ENCODE measurements at places on chromosomes 2 and 18.

DNA sequence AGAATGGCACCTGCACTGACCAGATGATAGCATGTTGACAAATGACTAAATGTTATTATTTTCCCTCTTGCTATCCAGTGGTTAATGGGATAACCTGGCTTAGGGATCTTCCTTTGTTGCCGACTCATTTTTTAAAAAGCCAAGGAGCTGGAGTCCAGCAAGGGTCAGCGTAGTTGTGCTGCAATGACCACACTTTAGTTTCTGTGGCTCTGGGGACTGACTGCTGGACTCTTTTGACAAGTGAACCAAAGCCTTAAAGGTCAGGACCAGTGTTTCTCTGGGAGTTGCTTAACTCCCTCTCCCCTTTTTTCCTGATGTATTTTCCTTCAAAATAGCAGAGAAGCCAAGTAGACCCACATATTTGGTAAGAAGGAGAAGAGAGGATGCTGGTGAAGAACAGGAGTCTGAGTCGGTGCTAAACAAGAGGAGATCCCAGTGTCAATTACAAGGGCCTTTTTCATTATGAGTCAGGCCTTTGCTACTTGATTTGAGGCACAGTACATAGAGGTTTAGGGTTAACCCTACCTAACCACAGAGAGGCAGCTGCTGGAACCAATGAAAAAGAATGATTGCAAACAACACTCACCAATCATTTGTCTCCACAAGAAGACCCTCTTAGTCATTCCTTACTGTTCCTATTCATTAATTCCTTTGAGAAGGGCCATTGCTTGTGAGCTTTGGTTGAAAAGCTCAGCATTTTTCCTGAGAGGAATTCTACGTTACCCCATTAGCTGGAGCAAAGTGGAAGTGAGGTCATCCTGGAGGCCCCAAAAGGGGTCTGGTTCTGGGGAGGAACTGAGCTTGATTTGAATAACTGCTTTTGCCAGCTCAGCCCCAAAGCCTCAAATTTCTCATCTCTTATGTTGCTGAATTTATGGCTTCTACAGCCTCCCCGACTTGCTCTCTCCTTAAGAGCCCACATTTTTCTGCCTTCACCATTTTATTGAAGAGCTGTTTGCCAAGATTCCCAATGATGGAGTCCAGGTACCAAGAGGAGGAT lies 137.6 kb upstream of the HNMT start:
- no peak for DNase-seq

DNA sequence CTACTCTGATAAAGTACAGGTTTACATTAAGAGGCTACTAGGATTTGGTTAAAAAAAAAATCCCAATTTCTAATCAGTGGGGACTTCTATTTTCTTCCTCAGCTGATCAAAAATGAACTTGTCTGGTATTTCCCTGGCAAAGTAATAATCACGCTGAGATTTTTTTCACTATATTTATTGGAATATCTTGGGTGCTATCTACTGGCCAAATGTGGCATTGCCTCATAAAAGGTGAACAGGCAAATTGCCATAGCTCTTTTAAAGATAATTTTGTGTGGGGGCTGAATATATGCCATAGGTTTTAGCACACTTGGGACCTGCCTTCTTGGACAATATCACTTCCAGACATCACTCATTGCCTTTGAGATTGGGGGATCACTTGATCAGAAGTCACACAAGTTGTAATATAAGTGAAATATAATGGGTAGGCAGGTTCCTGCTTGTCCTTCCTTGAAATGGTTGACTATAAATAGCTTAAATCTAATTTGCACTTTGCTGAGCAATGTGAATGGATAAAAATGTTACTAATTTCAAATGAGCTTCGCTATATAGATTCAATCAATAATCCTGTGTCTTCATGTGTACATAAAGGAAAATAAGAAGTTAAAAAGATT lies 7.0 kb upstream of the NXPH2 start:
- DNase-seq: no peak

DNA sequence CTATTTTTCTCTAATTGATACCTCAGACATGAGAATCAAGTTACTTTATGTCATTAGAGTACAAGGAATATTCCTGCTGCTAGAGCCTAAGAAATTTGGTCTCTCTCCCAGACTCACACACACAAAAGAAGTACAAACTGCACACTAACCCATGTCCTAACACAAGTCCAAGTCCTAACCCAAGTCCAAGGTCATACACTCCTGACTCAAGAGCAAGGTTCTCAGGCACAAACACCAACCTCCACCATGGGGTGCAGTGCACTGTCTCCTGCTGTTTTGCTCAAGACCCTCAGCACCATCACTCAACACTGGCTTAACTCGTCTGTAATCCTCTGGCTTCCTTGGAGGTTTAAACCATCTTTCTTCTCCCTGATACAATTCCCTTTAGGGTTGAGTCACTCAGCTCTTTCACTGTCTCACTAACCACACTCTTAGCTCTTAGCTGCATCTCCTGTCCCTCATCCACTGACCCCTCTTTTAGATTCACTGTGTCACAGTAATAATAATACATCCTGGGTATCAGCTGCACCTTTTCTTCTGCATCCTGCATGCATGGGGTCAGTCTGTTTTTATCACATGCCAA lies 129.8 kb downstream of the BCL2L11 start:
- DNase-seq: no peak

GRCh38 chr18:41145516-41145915 lies 809.5 kb upstream of the PIK3C3 start:
- DNase-seq: no peak

- DNase-seq: no peak
Observed at GRCh38 chr2:234770031-234770506, 181.7 kb upstream of the SH3BP4 start.

DNA sequence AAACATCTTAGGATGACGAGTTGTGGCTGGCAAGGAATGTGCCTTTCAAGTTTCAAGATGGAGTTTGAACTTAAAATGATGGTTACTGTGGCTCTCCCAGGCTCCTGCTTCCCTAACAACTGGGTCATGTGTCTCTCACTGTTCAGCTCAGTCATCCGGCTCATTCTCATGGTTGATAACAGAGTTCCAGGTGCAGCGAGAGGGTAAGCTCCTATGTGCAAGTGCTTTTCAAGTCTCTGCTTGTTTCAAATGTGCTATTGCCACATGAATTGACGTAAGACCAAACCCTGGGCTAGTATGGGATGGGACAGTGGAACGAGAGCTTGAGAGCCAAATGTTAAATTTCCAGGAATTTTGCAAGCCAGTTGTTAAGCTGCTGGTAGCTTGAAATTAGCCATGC lies 19.5 kb upstream of the PUM2 start:
- no peak for DNase-seq

GRCh38 chr2:25251071-25251421 lies 82.7 kb upstream of the POMC start:
- no peak for DNase-seq

DNA sequence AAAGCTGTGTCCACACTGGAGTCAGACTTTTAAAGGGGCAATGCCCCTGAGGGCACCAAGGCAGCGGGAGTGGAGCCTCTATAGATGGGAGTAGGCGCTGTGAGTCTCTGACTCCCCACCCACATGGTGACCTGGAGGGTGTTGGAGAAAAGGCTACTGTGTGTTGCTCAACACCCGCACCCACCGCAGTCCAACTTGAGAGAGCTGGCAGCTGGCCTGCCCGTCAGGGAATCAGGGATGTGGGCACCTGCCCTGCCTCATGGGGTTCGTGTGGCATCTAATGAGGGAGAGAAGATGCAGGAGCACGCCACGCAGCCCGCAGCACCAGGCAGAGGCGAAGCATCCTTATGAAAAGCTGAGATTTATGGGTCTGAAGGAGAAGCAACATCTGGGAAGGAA lies 84.2 kb downstream of the KLHL29 start:
- DNase-seq: no peak

DNA sequence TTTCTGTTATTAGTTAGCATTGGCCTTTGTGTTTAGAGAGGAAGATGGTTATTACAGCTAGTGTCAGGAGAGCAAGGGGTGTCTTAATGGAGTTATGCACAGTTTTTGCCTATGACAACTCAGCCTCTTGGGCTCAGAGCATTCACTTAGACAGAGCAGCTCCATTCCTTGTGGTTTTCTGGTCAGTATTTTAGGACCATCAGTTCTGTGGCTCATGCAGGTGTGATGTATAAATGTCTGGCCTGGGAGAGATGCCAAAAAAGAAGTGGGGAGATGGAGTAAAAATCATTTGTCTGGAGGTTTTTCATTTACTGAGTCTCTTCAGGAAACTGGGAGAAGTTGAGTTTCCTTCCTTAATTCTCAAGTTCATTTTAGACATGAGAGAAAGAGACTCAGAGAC lies 79.7 kb downstream of the PRKCE start:
- DNase-seq: no peak

- DNase-seq: no peak
Observed at GRCh38 chr2:58569475-58570185, 328.5 kb upstream of the FANCL start.

GRCh38 chr2:235382179-235382578 lies 111.7 kb upstream of the AGAP1 start:
- DNase-seq: no peak

- DNase-seq: no peak
Observed at GRCh38 chr18:255171-255570, 12.7 kb downstream of the THOC1 start.

GRCh38 chr2:36290306-36290856 lies 65.2 kb upstream of the CRIM1 start:
- DNase-seq: no peak

DNA sequence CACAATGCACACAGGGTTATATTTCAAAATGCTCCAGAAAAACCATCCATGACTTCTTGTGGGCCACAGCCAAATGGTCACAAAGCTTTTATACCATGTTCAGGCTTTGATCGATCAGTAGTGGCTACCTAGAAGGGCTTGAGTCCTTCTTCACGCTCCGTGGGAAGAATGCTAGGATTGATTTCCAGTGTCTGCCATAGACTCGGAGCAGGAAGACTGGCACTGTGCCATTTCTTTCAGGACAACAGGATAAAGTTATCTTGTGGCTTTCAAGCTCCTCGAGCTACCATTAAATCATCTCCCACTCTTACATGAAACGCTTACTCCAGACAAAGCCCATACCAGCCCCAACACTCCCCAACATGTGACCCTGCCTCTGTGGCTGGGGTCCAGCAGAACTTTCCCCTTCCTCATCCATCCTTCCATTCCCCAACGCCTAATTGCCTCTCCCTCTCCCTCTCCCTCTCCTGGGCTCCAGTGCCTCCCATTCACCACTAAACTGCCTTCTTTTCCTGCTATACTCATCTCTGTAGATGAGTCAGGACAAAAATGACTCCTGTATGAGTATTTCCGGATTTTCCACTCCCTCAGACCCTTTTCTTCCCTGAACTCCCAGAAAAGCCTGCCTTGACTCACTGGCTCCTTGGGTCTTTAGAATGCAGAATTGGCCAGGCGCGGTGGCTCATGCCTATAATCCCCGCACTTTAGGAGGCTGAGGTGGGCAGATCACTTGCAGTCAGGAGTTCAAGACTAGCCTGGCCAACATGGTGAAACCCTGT lies 40.9 kb downstream of the ADD2 start:
- DNase-seq: no peak

- no peak for DNase-seq
Observed at GRCh38 chr2:133605011-133605765, 36.9 kb upstream of the NCKAP5 start.

DNA sequence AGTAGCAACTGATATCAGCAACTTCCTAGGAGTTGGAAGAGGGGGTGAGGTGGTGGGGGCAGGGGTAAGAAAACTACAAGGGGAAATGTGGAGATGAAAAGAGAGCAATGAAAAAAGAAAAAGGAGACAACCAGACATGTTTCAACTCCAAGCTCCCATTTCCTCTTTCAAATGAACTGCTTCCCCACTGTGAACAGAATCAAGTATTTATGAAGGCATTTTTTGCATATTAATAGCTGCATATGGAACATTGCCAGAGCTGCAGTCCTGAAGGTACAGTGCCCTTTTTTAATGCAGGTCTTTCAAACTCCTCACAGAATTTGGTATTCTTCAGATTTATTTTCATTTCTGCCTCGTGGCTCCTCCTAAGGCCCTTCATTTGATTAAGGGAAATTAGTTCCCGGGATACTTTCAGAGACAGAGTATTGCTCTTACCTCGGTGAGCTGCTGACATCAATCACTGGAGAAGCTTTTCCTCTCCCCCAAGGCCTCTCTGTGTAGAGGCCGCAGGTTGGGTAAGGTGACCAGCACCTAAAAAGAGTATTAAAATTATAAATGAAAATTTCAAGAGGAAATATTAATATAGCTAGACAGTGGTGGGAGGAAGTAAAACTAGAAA lies 68.4 kb downstream of the KIAA2012 start:
- no peak for DNase-seq

DNA sequence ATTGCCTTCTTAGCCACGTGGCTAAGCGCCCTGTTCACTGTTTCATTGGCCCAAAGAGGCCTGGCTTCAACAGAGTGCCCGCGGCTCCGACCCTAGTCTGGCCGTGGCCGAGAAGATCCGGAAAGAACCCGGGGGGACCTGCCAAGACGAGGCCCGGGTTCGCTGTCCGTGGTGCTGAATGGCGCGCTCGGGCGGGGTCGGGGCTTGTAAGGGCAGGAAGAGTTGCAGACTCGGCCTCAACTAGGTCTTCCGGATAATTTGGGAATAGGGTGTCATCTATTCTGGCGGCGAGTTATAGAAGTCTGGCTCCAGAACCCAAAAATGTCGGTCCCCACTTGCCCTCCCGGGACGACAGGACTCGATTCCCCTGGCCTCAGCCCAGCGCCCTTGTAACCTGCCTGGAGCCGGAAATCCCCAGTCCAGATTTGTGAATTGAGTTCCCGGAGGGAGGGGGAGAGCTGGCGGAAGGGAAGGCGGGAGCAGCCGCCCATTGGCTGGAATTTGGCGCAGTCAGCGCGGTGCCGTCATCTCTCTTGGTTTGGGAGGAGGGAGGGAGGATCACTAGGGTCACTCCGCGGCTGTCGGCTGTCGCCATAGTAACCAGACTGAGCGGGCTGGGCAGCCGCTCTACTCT lies 3.5 kb downstream of the CDK5R2 start:
- DNase-seq: no peak

- no peak for DNase-seq
Observed at GRCh38 chr2:222504719-222505118, 80.4 kb downstream of the SGPP2 start.

DNA sequence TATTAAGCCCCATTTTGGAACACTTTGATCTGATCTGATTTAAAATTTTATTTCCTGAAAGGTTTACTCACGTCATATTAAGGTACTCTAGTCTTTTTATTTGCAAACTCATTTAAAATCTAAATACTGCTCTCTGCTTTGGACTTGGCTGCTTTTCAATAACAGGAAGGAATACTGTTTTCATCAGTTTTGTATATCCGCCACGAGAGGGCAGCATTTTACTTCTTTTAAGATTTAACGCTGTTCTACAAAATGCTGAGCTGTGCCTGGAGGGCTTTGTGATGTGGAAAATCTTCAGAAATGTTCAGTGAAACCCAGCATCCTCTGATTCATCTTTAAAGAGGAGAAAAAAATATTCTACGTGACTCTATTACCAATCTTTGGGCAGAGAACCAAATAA lies 37.5 kb upstream of the SLC38A11 start:
- DNase-seq: no peak

DNA sequence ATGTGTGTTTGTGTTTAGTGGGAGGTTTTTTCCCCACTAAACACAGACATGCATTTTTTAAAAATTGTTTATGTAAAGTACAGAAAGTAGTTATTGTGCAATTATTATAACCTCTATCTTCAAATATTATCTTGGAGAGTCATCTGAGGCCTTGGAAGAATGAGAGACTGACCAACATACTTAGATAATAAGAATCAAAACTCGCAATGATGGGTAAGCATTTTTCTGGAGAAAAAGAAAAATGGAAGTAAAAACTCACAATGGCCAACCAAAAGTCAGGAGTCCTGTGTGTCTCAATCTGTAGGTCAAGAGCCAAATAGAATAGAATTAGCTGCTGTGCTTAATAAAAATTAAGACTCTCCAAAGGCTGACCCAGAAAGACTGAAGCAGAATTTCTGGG lies 43.0 kb downstream of the MEMO1 start:
- DNase-seq: no peak

- no peak for DNase-seq
Observed at GRCh38 chr2:55163941-55164390, 68.1 kb downstream of the CLHC1 start.
